ENCODE measurements at places on chromosomes 11 and 22.

DNA sequence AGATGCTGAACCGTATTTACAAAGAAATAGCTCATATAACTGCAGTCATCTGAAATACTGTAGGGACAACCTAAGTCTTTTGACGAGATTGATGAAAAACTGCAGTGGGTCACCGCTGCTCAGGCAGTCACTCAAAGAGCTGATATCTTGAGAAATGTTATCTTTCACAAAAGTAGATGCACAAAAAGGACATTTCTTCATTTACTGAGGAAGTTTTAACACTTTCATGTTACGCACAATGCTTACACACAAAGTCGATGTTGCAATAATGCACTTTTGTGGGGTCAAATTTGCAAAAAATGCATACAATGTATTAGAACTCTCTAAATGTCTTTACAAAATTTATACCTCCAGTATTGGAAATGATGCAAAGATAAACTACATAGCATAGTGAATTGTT, 16.2 kb upstream of the OR10V1 start:
- DNase-seq = no peak

- DNase-seq = no peak
These were observed 322.5 kb downstream of the NTM start for GRCh38 chr11:131692961-131693360.

DNA sequence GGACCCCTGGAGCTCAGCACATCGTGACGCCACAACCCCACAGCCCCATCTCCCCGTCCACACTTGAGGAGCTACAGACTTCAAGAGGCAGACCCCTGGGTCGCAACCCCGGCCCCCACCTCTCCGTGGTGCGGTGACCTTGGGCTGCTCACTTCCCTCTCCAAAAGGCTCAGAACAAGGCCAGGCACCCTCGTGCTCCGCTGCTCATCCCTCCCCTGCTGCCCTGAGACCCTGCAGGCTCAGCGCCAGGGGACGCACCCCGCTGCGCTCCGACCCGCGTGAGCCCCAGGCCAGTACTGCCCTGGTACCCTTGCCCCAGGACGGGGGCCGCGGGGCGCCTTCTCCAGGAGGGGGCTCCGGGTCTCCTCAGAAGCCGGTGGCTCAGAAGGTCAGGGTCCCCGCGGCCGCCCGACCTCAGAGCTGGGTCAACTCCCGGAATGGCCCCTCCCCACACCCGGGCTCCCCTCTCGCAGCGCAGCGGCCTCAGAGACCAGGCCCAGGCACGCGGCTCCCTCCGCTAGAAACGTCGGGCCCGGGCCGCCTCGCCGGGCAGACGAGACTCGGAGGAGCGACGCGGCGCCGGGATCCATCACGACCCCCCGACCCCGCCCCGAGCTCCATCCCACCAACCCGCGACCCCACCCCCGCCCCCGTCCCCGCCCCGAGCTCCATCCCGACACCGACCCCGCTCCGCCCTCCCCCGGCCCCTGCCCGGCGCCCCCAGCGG, 563 bp downstream of the GATD1 start:
- DNase-seq = peak; percentile 22

DNA sequence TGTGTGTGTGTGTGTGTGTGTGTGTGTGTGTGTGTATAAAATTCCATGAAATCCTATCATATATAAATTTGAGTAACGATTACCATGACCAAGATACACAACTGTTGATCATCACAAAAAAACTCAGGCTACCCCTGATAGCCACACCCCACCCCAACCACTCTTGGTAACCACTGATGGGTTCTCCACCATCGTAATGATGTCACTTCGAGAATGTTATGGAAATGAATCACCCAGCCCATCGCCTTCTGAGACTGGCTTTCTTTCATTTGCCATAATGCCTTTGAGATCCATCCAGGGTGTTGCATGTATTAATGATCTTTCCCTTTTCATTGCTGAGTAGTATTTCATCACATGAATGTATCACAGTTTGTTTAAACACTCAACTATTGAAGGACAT, 496.0 kb downstream of the MIAT start:
- DNase-seq = no peak

- DNase-seq = no peak
These were observed 8.0 kb downstream of the RNF121 start for GRCh38 chr11:71936825-71937224.

DNA sequence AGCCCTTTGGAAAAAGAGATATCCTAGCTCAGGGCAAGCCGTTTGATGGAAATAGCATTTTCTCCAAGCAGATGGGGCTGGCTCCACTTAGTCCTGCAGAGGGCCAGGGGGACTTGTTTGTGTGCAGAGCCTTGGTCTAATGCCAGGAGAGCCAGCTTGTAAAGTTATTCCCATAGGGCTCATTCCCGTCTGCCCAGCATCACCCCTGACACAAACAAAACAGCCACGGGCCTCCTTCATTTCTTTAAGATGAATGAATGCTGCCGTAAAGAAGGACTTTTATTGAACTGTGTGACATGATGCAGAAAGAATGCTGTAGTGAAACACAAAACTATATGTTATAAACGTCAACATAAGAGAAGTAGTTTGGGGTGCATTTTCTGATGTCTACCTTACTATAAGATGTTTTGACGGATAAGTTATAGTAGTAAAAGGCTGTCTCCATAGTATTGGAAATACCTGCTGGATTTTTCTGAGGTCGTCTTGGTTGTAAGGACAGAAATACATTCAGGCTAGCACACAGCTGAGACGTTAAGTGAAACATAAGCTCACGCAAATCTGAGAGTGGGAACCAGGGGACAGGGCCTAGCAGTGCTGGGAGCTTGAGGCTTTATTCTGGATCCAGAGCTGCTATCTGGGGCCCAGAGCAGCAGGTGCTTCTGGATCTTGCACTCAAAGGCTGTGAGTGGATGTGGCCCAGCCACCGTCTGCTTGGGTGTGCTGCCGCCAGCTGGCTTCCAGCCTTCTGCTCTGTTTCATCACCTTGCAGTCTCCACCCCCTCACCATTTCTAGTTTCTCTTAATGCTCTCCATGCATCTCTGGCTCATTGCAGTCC, 53.3 kb downstream of the NCAM1 start:
- DNase-seq = no peak

GRCh38 chr11:11895672-11896071, 53.9 kb downstream of the USP47 start:
- DNase-seq = no peak

DNA sequence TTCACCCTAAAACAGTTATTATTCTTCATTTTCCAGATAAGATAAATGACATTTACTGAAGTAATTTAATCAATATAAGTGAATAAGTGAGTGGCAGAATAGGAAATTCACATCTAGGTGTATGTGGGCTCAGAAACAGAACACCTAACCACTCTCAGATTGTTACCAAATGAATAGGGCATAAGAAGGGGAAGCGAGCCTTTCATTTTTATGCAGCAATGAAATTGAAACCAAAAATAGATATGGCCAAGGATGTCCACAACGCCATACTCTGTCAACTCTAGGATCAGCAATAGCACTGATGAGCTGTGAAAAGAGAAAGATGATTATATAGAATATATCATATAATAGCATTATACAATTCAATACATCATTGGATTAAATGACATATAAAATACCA, 398.1 kb upstream of the API5 start:
- DNase-seq = no peak

DNA sequence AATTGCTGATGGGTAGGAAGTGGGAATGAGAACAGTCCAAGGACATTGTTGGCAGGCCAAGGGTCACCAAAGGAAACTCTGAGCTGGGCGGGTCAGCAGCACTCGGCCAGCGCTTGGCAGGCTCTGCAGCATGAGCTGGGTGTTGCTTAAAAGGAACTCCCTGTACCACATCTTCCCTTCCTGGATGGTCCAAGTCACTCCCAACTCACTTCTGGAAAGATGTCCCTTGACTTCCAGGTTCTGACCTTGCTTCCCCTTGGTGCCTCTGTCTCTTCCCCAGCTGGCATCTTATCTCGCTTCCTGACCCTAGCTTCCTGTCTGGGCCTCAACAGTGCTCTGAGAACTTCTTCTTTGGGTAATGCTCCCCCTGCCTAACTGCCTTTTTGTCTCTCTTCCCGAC, 24.8 kb upstream of the SWAP70 start:
- DNase-seq = no peak

GRCh38 chr11:129930743-129931142, 35.4 kb upstream of the NFRKB start:
- DNase-seq = no peak

DNA sequence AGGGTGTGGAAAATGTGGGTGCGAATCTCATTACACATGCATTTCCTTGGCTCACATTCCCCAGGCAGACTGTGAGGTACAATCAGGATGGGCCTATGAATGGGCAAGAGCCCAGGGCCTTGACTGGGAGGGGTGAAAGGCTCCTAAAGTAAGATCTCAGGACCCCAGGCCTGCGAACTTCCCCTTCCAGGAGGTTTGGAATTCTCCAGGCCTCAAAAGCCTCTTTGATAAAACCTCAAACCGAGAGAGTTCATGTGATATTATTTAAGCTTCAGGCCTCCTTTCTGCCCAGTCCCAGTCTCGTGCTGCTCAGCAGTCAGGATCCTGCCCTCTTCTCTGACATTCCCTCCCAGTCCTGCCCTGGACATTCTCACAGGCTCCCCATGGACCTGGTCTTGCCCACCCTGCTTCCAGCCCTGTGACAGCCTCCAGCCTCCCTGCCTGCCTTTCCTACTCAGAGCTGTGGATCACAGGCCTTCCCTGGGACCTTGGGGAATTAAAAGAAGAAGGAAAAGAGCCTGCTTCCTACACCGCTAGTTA, 37.3 kb upstream of the TEAD1 start:
- DNase-seq = no peak

DNA sequence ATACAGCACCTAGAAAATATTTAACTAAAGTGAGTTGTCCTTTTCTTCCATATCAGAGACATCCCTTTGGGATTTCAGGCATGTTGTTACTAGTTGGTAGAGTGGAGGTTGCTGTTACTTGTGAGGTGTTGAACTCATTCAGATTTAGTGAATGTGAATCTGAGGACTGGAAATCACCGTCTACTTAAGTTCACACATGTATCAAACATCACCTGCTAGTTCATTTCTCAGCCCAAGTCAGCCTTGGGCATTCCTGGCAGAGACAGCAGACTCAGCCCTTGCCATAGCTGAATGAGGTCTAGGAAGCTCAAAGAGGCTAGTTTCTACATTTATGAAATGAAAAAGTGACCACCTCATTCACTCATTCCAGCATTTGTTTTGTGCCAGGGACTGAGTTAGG, 9.7 kb downstream of the KDELR3 start:
- no peak for DNase-seq

DNA sequence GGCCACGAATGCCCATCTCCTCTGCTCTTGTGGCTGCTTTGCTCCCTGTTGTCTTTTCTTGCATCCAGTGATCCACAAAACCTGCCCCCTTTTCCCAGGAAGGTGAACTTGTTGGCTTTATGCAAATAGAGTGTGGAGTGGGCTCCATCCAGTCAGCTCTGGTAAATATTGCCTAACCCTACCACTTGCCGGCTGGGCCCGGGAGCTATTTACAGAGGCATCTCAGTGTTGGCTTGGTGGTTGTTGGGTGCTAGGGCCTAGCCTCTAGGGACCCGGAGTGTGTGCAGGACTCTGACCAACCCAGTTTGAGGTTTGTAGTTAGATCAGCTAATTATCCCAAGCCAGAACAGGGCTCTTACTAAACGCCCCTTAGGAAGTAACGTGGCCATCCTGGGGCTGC, 40.8 kb upstream of the TLCD5 start:
- DNase-seq = no peak

- DNase-seq = no peak
These were observed 85.2 kb downstream of the CCDC81 start for GRCh38 chr11:86459682-86460460.

- no peak for DNase-seq
These were observed 53.0 kb upstream of the PRR5 start for GRCh38 chr22:44648821-44649565.

DNA sequence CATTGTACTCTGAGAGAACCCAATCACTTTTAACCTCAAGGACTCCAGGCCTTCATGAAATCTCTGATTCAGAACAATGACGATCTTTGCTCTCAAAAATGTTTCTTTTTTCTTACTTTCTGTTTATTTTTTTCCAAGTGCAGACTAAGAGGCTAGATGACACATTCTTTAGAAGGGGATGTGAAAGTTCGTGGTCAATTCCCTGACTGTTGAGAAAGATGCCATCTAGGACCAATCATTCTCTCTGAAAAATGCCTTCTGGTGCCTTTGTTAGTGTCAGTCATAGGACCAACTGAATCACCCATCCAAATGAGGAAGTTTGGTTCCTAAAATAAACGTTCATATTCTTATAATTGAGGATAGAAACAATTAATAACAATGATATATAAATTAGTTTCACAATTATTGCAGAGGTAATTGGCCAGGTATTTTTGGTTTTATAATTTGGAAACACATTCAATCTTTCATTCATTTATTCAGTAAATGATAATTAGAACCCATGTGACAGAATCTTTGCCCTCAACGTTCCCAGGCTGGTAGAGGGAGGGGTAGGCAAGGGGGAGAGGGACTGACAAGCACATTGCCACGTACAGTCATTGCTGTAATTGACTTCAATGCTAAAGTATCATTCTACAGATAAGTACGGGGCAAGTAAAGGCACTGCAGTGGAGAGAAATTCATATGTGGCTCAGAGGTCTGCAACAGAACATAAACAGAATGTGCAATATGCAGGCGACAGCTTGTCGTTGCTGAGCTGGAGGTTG, 333.4 kb upstream of the MPPED2 start:
- DNase-seq = no peak

DNA sequence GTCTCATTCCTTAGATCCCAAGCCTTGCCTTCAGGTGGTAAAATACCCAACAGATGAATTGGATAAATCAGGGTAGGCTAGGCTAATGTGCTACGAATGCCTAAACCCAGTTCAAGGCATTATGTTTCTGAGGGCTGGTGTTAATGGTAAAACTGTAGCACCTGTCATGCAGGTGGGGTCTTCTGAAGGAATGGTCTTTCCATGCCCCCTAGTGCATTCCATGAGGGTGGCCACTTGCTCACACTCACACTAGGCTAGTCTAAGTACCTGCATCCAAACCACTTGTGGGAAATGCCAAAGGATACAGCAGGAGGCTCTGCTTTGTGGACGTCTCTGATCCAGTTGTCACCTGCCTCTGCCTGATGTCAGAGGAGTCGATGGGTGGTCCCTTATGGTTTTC, 24.2 kb upstream of the UCP3 start:
- DNase-seq = peak; percentile 22

GRCh38 chr11:20844216-20844615, 174.8 kb downstream of the NELL1 start:
- DNase-seq = no peak

GRCh38 chr11:105361651-105362050, 222.1 kb upstream of the CARD18 start:
- DNase-seq = no peak

DNA sequence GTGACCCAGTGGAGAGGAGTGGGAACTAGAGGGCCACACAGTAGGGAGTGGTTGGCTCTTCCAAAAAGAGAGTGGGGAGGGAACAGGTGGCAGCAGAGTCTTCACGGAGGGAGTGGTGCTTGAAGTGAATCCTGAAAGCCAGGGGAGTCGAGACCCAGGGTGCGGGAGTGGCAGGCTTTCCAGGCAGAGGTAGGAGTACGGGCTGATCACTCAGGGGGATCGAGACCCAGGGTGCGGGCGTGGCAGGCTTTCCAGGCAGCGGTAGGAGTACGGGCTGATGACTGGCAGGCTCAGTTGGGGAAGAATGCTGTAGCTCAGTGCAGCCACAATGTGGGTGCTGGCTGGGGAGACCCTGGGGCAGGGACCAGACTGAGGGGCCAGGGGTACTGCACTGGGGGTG, 148.2 kb downstream of the TBC1D22A start:
- no peak for DNase-seq
